ENCODE measurements at places on chromosomes 1 and 21.

DNA sequence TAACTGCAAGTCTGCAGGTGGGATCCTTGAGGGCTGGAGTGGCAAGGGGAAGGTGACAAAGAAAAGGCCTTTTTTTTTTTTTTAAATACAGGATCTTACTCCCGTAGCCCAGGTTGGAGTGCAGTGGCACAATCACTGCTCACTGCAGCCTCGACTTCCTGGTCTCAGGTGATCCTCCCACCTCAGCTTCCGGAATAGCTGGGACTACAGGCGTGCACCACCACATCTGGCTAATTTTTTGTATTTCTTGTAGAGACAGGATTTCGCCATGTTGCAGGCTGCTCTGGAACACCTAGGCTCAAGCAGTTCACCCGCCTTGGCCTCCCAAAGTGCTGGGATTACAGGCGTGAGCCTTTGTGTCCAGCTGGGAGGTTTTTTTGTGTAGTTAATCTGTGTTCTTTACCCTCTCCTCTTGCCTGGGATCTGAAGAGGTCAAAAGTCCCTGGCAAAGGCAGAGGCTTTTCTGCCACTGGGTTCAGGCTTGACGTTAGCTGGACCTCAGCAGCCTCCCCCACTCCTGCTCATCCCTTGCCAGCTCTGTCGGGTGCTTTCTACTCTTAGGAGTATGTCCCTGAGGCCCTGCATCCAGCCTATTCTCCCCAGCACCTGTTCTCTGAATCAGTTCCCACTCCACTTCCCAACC, 5.2 kb downstream of the IL6R start:
- no peak for DNase-seq

GRCh38 chr1:56439610-56440264, 139.6 kb downstream of the PLPP3 start:
- DNase-seq, result no peak

- no peak for DNase-seq
Observed at GRCh38 chr1:168763031-168763430, 34.0 kb upstream of the DPT start.

DNA sequence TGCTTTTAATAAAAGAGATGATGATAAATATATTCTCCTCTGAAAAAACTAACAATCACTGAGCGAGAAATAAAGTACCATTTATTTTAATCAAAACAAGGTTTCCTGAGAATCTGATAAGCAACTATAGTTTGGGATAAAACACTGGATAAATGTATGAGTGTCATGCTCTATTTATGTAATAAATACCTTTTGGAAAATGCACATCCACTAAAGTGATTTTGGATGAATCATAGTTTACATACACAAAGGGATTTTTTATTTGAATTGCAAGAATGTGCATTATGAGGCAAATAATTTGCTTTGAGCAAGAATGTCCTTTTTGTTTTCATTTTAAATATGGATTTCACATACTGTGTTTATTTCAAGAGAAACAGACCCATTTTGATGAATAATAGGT, 1483.5 kb downstream of the MRPL39 start:
- no peak for DNase-seq

- peak; percentile 76 for DNase-seq
Observed at GRCh38 chr1:182962554-182963115, 9.7 kb upstream of the SHCBP1L start.

DNA sequence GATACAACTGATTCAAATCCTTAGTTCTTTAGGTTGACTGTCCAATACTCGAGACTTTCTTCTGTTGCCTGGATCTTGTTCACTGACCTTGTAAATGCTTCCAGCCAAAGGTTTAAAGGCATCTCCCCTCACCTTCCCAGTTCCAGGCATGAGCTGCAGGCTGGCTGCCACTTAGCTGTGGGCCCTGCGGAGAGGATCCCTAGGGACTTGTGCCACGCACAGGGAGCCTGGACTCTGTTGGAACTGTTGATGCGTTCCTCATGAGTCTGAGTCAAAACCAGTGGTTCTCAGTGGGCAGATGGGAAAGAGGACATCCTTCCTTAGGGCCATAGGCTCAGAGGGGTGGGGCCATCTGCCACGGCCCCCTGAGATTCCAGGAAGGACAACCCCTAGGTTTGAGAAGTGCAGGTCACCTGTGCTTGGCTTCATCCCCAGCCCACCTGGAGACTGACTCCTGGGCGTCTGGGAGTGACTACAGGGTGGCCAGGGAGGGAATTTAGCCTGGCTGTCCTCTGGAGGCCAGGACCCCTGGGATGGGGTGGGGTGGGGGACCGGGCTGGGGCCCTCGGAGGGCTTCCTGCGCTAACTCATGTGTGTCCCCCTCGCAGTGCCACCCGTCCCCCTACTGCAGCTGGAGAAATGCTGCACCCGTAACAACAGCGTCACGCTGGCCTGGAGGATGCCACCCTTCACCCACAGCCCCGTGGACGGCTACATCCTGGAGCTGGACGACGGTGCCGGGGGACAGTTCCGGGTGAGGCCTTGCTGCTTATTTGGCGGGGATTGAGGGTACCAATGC, 37.6 kb upstream of the GNPAT start:
- no peak for DNase-seq

DNA sequence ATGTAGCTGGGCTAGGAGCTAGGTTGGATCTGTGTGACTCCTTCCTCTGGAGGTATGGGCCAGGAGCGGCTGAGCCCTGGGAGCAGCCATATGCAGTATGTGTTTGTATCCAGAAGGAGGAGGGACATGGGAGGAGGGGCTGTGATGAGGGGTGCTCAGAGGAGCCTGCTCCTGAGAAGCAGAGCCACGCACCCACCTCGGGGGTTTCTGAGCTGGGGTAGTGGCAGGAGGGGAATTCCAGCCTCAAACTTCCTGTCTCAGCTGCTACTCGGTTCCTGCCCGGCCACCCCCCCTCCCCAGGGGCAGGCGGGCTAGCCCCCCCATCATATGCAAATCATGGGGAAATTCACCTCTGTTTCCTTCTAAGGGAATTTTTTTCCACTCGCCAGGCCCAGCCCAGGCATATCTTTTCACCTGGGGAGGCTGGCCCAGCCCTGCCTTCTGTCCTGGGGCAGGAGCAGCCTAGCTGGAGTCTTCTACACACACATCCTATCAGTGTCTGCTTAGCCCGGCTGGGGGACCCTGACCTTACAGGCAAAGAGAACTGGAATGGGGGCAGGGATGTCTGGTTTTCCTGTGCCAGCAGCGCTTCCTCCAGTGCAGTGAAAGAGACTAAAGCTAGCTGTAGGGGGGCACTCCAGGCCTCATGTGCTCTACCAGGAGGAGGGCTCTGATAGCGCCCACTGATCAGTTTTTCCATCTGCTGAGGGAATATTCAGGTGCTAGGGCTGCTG, 3.0 kb downstream of the ZC3H12A start:
- peak; percentile 25 for DNase-seq

DNA sequence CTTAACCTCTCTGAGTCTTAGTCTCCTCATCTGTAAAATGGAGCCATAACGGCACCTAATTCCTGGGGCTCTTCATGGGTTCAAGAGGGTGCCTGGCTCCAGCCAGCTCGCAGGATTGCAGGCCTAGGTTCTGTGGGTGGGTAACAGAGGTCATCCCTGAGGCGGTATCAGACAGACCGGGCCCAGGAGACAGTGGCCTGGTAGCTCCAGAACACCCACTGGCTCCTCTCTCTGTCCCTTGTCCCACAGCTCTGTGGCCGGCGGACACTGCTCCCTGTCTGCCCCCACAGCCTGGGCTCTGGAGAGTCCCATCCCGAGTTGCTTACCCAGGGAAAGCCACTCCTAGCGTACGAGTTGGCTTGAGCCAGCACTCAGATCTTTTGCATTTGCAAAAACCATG, 150.3 kb downstream of the PEX14 start:
- DNase-seq, result peak; percentile 35

DNA sequence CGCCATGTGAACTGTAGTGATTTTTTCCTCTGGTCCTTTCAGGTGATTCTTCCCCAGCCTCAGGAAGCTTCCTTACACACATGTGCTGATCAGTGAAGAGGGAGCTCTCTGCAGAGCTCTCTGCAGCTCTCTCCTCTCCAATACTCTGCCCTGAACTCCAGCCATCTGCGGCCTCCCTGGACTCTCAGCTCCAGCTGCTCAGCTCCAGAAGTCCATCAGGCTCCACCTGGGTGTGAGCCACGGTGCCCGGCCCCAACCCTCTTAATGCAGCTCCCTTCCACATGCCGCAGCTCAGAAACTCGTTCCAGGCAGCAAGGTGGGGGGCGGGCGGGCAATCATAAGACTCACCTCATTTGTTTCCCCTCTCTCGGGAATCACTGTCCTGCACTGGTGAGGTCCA, 30.9 kb upstream of the RPL11 start:
- no peak for DNase-seq

DNA sequence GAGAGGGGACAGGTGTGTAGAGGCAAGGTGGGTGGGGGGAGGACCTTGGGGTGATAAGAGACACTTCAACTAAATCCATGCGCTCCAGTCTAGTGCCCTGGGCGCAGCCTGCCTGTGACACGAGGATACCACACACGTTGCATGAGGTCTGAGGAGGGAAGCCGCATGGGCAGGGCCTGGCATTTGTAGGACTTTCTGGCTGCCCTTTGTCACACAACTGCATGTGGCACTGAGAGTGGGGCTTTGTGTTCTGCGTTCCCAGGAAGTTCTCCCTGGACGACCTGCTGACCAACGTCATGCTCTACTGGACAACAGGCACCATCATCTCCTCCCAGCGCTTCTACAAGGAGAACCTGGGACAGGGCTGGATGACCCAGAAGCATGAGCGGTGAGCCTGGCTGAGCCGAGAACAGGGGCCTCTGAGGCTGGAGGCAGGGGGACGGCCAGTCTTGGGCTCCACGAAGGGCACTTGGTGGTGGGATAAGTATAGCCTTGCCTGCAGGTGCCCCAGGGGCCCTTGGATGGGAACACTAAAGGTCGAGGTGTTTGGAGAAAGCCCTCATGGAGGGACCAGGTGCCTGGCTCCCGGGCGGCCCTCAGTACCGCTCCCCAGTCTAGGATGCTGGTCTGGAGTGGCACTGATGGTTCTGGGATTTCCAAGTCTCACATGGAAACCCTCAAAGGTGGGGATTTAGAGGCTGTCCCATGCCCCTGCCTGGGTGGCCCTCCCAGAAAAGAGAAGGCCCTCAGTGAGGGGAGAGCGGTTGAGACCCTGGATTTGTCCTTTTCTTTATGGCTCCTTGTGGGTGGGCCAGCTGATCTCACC, 34.5 kb downstream of the EPHX1 start:
- no peak for DNase-seq

DNA sequence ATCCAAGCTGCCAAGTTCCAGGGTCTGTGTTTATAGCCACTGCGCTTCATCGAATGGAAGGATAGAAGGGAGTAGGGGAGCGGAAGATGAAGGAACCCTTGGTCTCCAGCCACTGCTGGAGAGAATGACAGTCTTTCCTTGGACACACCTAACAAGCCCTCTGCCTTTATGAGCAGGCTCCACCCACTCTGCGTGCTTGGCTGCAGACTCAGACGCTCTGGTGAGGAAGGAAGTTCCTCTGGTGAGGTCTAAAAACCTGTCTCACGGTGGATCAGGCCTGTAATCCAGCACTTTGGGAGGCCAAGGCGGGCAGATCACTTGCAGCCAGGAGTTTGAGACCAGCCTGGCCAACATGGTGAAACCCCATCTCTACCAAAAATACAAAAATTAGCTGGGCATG, 55.4 kb downstream of the MATN1 start:
- no peak for DNase-seq

DNA sequence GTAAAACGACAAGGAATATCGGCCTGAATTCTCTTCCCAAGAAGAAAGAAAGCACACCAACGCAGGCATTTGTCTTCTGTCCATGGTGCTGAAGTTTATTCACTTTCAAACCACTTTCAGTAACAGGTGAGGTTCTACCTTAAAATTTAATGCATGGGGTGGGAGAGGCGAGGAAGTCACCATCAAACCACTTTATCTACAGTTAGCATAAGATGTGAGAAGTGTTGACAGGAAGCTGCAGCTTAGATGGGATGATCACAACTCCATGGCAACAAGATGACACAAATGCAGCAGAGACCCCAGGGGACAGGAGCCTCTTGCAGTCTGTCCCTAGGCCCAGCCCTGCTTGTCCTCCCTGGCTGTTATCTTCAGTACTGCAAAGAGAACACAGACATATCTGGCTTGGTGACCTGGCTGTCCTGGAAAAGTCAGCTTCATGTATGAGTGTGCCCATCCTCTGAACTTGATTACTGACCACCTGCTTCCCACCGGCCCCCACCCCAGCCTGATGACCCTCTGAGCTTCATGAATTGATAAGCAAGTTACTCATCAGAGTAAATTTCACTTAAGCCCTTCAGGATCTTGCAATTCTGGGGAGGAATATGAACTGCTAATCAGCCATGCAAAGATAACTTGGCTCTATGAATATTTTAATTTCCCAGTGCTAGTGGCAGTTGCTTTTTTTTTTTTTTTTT, 1.8 kb downstream of the NPPA start:
- DNase-seq, result peak; percentile 76

Measured in kidney (tissue), 22 donors.